GM06990 (cell line): ENCODE measurements at places on chromosomes 2 and 18.

GRCh38 chr18:44918142-44918476, 237.4 kb downstream of the SETBP1 start:
- no peak for DNase-seq

DNA sequence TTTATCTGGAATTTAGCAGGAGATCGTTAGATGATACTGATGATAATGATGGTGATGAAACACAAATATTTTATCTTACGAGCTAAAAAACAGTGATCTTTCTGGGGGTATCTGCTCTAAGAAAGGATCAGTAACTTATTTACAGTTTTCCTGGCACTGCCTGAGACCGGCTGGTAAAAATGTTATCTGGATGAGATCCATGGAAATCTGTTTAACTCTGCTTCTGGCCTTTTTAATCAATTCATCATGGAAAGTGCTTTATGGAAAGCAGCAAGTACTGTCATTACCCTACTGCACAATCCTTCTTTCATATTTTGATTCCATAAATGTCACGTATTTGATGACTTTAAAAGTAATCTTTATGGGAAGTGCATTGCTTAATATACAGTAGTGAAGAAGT, 612.7 kb upstream of the GCFC2 start:
- no peak for DNase-seq

DNA sequence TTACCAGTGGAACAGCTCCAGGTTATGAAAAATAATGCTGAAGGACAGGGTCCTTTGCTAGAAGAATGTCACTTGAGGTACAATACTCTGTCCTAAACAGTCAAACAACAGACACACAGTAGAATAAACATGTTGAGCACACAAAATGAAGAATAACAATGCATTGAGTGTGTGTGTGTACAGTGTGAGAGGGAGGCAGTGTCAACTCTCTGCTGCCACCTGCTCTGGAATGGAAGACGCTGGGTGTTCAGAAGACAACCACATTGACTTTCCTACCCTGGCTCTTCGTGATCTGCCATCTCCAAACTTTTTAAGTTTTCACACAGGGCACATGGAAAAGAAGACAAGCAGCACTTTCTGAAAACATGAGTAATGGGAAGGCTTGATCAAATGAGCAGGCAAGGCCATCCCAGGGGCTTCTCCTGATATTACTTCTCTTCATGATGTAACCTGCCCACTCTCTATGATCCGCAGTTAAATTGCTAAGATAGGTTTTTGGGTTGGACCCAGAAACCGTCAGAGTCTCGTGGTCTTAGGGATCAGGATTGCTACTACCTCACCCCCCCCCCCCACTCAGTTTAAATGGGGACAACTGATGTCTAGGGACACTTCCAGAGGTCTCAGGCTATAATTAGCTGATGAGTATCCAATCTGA, 533.2 kb upstream of the TNP1 start:
- no peak for DNase-seq

- no peak for DNase-seq
These were observed 10.4 kb upstream of the DOCK10 start for GRCh38 chr2:225052703-225053102.

DNA sequence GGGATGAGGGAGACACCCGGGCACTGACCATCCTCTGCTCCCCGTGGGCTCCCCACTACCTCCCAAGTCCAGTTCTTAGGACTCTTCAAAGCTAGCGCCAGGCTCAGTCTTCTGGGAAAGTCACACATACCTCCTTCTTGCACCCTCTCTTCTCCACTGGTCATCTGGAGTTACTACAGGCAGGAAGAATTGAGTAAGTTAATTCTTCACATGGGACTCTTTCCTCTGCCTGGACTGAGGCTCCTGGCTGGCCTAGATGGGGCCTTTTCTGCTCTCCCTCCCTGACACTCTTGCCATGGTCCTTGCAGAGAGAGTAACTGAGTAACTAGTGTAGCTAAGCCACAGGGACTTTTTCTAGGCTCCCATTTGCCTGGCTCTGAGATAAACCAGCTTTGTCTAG, 96.5 kb upstream of the CELF4 start:
- DNase-seq = no peak

DNA sequence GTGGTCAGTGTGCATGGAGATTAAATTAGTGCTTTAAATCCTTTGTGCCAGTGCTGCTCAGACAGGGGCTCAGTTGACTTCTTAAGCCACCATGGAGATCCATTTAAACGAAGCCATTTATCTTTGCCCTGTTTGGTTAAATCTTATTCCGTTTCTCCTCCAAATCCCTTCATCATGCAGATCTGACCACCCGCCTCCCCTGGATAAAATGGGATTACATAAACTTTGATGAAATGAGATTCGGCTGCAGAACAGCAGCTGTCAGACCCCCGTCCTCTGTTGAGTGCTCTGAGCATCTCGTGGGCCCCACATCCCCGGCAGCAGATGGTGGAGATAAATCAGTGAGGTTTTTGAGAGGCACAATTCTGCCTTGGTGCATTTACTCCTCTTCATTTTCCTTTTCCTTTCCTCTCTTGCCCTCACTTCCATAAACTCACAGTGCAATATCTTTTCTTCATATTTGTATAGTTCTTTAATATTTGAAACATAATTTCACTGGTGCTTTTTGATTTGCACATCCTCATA, 84.4 kb upstream of the TWIST2 start:
- DNase-seq = no peak

- DNase-seq = no peak
These were observed 78.8 kb downstream of the VWC2L start for GRCh38 chr2:214489702-214490101.

GRCh38 chr2:205877496-205877895, 195.2 kb downstream of the NRP2 start:
- no peak for DNase-seq

- no peak for DNase-seq
These were observed 222.1 kb downstream of the CELF4 start for GRCh38 chr18:37343542-37343851.

- DNase-seq = no peak
These were observed 215.9 kb downstream of the SEPTIN10 start for GRCh38 chr2:109397893-109398292.

DNA sequence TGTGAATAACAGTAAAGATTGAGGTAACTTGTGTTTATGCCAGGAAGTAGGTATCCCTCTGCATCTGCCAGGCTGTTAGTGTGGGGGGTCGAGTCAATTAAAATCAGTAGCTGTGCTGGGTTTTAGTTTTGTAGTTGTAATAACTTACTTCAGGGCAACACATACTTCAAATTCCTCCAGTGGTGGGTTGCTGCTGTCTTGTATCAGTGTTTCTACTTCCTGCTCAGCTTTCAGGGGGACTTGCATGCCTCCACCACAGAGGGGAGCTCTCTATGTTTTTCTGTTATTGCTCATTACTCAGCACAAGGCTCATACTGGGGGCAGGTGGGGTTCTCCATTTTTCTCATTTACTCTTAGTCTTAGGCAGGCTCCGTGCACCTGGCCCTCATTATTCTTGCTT, 136.8 kb downstream of the CAPN13 start:
- DNase-seq = no peak

GRCh38 chr2:153416071-153416470, 62.5 kb downstream of the RPRM start:
- no peak for DNase-seq

- no peak for DNase-seq
These were observed 98.0 kb downstream of the ADCYAP1 start for GRCh38 chr18:1002653-1003178.

DNA sequence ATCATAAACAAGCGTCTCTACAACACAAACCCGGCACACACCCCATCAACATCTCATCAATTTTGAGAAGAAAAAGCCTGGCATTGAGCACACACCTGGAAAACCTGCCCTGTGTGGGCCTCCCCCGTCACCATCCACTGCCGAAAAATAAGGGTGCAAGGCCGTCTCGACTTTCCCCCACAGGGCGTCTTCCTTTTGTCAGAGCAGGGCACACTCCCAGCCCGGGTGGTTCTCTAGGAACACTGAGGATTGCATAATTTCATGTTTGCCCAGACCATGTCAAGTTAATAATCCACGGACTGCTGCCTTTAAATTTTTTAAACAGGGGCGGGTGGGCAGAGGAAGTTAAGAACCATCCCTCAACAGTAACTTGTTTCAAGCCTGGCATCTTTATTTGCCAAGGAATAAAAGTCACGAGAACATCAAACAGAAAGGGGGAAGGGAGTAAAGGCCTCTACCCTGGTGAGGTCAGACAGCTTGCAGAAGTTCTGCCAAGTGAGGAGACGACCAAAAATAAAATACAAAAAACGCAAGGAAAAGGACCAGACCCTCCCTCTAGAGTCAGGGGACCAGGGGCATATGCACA, 2.1 kb downstream of the TFCP2L1 start:
- DNase-seq = no peak
